ENCODE measurements at places on chromosomes 5 and 9. TPM values are rescaled to one million over a fixed set of nuclear protein-coding genes. Genes with fewer than 3 reads are reported as not detected.

DNA sequence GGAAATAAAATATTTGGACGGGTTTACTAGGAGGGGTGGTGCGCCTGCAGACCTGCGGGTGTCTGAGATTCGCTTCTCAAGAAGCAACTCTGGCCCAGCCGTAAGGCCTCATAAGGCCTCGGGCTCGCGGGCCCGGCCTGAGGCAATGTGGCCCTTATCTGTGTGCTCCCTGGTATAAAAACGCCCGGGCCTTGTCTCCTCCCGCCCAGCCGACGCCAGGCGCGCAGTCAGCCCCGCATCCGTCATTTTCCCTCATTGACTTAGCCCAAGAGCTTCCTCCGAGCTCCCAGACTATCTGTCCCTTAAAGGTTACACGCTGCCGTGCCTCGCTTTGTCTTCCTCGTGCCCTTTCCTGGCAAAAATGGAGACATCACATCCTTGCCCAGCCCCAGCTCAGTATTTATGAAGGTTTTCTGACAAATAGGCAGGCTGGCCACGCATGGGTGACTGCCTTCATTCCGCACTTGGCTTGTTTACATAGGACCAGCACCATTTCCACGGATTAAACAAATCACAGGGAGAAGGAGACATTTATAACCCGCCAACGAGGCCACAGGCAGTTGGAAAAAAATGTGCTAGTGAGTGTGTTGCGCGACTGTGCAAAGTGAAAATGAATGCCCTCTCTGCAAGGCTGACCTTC is 74.5 kb upstream of the TBCA start:
- no peak for DNase-seq

- no peak for DNase-seq
Observed at GRCh38 chr9:101434998-101435397, 576 bp downstream of the ALDOB start.

- peak; percentile 30 for DNase-seq
Observed at GRCh38 chr5:116575326-116576052, 866 bp upstream of the SEMA6A start.

DNA sequence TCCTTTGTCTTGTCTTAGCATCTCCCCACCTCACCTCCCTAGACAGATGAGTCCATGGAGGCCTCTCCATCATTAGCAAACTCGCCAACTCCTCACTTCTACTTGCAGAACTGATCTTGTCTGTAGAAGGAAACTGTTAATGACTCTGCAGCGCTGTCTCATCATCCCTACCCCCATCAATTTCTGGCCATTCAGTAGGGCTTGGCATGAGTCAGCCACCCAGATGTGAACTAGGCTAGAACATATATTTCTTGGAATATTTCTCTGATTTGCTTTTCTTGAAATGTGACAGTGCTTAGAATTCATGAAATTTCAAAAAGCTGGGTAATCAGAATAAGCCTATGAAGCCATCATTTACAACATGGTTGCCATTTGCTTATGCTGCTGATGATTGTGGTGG is 1125.0 kb upstream of the DMAC1 start:
- no peak for DNase-seq

The GRIN3A gene
- 5.8 TPM for total RNA-seq

The RACK1 gene
- total RNA-seq, result 2,116 TPM

Data from cerebellum (tissue), 4 donors.